Ascending aorta (tissue), 2 donors: ENCODE measurements at places on chromosomes 4 and X. TPM values are rescaled to one million over a fixed set of nuclear protein-coding genes. Genes with fewer than 3 reads are reported as not detected.

- H3K27me3 ChIP-seq = no peaks in the 10 kb centered on the region
- DNase-seq = no peak
- no peak overlapping the region for H3K27ac ChIP-seq
- no peaks in the 10 kb centered on the region for H3K4me1 ChIP-seq
- H3K4me3 ChIP-seq = no peak overlapping the region
- no peaks in the 10 kb centered on the region for H3K36me3 ChIP-seq
Observed at GRCh38 chr4:179836179-179837075, 2394.2 kb upstream of the AGA start.

- H3K4me3 ChIP-seq = no peak overlapping the region
- DNase-seq = no peak
- H3K27ac ChIP-seq = no peak overlapping the region
- H3K4me1 ChIP-seq = no peaks in the 10 kb centered on the region
- no peaks in the 10 kb centered on the region for H3K27me3 ChIP-seq
- H3K36me3 ChIP-seq = no peaks in the 10 kb centered on the region
Observed at GRCh38 chr4:173507471-173508385, 22.3 kb downstream of the HAND2 start.

GRCh38 chr4:123536225-123536624, 139.6 kb downstream of the SPRY1 start:
- H3K4me3 ChIP-seq = no peak overlapping the region
- no peaks in the 10 kb centered on the region for H3K27me3 ChIP-seq
- DNase-seq = no peak
- H3K4me1 ChIP-seq = no peaks in the 10 kb centered on the region
- no peak overlapping the region for H3K27ac ChIP-seq
- H3K36me3 ChIP-seq = no peaks in the 10 kb centered on the region

The DUSP9 gene
- total RNA-seq = not detected
